MM.1S (cell line): ENCODE measurements at places on chromosomes 3 and 15.
A peak's percentile ranks its signal among the peaks of the same experiment; 100 is the strongest.

- no peak overlapping the region for H3K27ac ChIP-seq
- no peaks in the 10 kb centered on the region for H3K4me1 ChIP-seq
- H3K4me3 ChIP-seq: no peak overlapping the region
- no peaks in the 10 kb centered on the region for H3K36me3 ChIP-seq
- no peaks in the 10 kb centered on the region for H3K27me3 ChIP-seq
Observed at GRCh38 chr3:96428097-96428496, 386.3 kb upstream of the EPHA6 start.

- DNase-seq: no peak
- H3K4me3 ChIP-seq: no peak overlapping the region
- H3K4me1 ChIP-seq: no peaks in the 10 kb centered on the region
Observed at GRCh38 chr3:136409549-136409948, 159.4 kb downstream of the PCCB start.

GRCh38 chr15:31483053-31483985 lies 156.7 kb downstream of the KLF13 start:
- H3K27ac ChIP-seq: no peak overlapping the region
- no peaks in the 10 kb centered on the region for H3K27me3 ChIP-seq
- no peak for DNase-seq
- no peak overlapping the region for H3K4me3 ChIP-seq
- H3K4me1 ChIP-seq: peaks cover 4% of the 10 kb centered on the region; the same call in 1 of the 2 replicates

GRCh38 chr3:30302027-30302426 lies 304.4 kb upstream of the TGFBR2 start:
- H3K27ac ChIP-seq: no peak overlapping the region
- DNase-seq: no peak
- H3K4me3 ChIP-seq: no peak overlapping the region
- H3K4me1 ChIP-seq: no peaks in the 10 kb centered on the region
- H3K27me3 ChIP-seq: no peaks in the 10 kb centered on the region

- no peaks in the 10 kb centered on the region for H3K4me1 ChIP-seq
- no peak overlapping the region for H3K4me3 ChIP-seq
- no peak for DNase-seq
- H3K36me3 ChIP-seq: no peaks in the 10 kb centered on the region
Observed at GRCh38 chr3:148937467-148938255, 53.7 kb upstream of the GYG1 start.

DNA sequence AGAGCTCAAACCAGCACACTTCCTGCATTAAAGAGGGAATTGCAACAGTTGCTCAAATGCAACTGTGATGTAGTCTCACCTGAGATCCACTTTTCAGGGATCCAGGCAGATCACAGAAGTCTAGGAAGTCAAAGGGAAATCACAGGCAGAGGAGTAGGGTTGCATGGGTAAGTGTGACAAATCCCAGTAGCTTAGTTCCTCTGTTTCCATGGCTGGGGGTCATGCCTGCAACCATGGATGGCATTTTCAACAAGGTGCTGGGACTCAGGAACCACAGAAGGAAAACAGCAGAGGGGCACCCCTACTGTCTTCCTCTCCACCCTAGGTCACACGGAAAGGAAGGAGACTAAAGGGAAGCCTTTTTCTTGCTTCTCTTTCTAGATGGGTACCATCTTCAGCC lies 36.5 kb upstream of the ARNT2 start:
- no peak for DNase-seq
- no peaks in the 10 kb centered on the region for H3K27me3 ChIP-seq
- H3K27ac ChIP-seq: no peak overlapping the region
- H3K4me1 ChIP-seq: no peaks in the 10 kb centered on the region
- H3K36me3 ChIP-seq: no peaks in the 10 kb centered on the region
- no peak overlapping the region for H3K4me3 ChIP-seq

DNA sequence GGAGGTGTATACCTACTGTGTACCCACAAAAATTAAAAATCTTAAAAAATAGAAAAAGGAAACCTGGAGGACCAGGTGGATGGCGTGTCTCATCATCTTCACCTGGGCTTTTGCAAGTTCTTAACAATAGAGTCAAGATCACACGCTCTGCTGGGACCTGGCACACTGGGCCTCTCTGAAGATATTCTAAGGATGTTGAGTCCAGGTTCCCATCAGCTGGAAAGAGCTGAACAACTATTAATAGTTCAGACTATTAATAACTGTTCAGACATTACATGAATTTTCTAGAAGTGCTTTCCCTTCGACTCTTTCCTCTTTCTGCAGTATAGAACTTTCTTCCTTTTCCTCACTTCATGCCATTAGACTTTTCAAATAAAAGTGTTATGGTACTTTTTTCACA lies 320.2 kb upstream of the IL12A start:
- H3K4me3 ChIP-seq: no peak overlapping the region
- H3K27ac ChIP-seq: no peak overlapping the region
- no peaks in the 10 kb centered on the region for H3K36me3 ChIP-seq
- H3K27me3 ChIP-seq: no peaks in the 10 kb centered on the region

DNA sequence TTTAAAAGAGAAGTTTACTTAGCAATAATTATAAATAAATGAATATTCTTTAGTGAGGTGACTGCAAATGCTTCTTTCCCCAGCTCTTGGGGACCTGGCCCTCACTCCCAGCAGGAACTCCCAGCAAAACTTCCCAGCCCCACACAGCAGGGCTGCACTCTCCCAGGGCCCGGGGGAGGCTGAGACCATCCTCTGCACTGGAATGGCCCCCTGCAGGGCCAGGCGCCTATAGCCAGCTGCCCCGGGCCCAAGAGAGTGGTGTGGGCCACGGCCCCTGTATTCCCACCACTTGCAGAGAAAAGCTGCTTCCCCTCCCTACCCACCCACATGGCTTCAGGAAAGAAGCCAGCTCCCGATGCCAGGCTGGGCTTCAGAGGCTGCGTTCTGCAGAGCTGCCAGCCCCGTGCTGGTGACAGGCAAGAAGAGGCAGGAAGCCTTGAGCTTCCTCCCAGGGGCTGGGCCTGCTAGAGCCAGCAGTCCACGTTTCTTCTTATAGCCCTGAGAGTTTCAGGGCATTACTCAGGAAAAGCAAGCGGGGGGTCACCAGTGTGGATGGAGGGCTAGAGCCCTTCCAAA lies 20.0 kb downstream of the IDH2 start:
- no peaks in the 10 kb centered on the region for H3K27me3 ChIP-seq
- H3K27ac ChIP-seq: peak overlapping the region; percentile 48; the same call in 1 of the 2 replicates
- no peak for DNase-seq
- peaks cover 23% of the 10 kb centered on the region for H3K4me1 ChIP-seq

DNA sequence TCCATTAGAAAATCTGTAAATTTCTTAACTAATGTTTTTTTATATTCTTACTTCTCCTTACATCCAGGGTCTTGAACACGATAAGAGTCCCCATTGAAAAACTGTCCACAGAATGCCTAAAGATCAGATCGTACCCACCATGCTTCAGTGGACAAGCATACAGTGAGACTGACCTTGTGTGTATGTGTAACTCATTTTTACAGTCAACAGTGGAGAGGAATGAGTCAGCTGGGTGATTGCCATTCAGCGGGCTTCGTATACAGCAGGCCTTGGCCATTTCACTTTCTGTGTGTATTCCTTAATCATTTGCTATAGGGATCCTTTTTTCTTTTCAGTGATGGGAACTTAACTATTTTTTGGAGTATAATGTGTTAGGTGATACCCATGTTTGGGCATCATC lies 10.6 kb downstream of the PARP14 start:
- H3K4me3 ChIP-seq: no peak overlapping the region
- H3K4me1 ChIP-seq: no peaks in the 10 kb centered on the region
- H3K27ac ChIP-seq: no peak overlapping the region

GRCh38 chr3:120622870-120623726 lies 27.0 kb downstream of the NDUFB4 start:
- H3K27ac ChIP-seq: no peak overlapping the region
- no peaks in the 10 kb centered on the region for H3K4me1 ChIP-seq
- H3K4me3 ChIP-seq: no peak overlapping the region
- peak; percentile 53 for DNase-seq
- no peaks in the 10 kb centered on the region for H3K27me3 ChIP-seq

DNA sequence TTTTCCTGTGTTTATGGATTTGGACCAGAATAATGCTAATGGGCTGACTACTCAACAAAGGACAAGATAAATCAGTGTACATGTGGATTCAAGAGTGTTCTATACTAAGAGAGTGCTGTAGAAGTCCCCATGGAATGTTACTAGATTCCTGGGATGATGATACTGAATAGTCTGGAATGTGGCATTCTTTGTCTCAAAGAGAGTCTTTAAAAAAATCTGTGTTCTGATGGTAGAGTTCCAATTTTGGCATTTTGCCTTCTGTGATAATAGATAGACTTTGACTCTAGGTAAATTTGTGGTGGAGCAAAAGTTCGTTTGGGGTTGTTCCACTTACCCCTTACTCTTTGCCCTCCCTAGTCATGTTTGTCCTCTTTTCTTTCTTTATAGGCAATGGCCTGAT lies 43.7 kb downstream of the NMD3 start:
- no peak for DNase-seq
- H3K27me3 ChIP-seq: no peaks in the 10 kb centered on the region
- no peaks in the 10 kb centered on the region for H3K4me1 ChIP-seq

- H3K27me3 ChIP-seq: no peaks in the 10 kb centered on the region
- H3K4me1 ChIP-seq: no peaks in the 10 kb centered on the region
- H3K36me3 ChIP-seq: no peaks in the 10 kb centered on the region
- no peak for DNase-seq
Observed at GRCh38 chr3:159208050-159208449, 406.2 kb downstream of the MFSD1 start.

DNA sequence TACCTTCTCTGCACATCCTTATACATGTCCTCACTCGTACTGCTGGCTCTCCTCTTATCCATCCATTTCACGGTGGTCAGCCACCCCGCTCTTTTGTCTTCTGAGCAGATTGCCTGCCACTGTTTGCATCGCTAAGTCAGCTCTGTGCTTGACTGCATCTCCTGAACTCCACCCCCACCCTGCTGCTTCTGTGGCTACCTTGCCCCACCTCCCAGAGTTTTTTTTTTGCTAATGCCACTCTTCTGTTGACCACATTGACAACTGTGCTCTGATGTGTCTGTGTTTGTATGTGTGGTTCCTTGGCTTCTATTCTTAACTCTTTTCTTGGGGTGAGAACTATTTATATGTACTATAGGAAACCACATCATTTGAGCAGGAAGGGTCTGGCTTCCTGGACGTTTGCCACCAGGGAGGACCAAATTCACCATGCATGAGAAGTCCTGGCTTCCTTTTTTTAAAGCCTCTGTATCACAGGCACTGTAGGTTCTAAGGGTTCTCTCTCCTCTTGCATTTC lies 12.8 kb upstream of the MTMR10 start:
- H3K27ac ChIP-seq: peak overlapping the region; percentile 94
- no peaks in the 10 kb centered on the region for H3K36me3 ChIP-seq
- peaks cover 69% of the 10 kb centered on the region for H3K4me1 ChIP-seq
- peak overlapping the region; percentile 51 for H3K4me3 ChIP-seq
- H3K27me3 ChIP-seq: no peaks in the 10 kb centered on the region
- peak; percentile 99 for DNase-seq

DNA sequence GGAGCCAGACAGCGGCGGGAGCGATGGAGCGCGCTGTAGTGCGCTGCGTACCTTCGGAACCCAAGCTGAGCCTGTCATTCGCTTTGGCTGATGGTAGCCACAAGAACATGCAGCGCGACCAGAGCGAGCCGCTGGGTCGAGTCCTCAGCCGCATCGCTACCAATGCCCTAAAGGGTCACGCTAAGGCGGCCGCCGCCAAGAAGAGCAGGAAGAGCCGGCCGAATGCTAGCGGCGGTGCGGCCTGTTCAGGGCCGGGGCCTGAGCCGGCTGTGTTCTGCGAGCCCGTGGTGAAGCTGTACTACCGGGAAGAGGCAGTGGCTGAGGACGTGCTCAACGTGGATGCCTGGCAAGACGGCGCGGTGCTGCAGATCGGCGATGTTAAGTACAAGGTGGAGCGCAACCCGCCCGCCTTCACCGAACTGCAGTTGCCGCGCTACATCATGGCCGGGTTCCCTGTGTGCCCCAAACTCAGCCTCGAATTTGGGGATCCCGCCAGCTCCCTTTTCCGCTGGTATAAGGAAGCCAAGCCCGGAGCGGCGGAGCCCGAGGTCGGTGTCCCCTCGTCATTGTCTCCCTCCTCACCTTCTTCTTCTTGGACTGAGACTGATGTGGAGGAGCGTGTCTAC lies 498 bp downstream of the PDE12 start:
- H3K4me1 ChIP-seq: peaks cover 3% of the 10 kb centered on the region; the same call in 1 of the 2 replicates
- H3K27ac ChIP-seq: peak overlapping the region; percentile 80
- no peaks in the 10 kb centered on the region for H3K27me3 ChIP-seq
- peak overlapping the region; percentile 93 for H3K4me3 ChIP-seq
- peaks cover under 1% of the 10 kb centered on the region; the same call in 1 of the 2 replicates for H3K36me3 ChIP-seq
- peak; percentile 13 for DNase-seq

DNA sequence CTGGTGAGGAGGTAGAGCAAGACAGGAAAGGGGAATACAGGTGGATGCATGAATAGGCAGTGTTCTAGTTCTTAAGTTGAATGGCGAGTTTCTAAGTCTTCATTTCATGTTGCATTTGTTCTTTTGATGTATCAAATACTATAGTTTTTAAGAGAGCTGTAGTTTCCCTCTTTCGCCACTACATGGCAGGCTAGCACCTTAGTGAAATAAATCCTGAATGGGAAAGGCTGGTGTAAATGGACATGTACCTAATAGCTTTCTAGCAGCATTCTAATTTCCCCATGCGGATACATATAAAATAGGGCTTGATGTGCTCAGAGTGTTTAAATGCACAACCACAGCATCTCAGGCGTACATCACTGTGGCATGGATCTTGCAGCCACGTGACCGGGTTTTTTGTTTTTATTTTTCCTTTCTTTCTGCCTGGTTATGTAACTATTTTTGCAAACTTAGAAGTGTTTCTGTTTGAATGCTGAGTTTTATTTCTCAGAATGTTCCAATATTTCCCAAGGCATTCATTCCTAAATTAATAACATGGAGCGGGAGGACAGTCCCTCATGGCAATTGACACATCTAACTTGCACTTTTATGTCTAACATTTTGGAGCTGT lies 23.5 kb upstream of the CLN6 start:
- H3K27me3 ChIP-seq: no peaks in the 10 kb centered on the region
- peak overlapping the region; percentile 11; the same call in 1 of the 2 replicates for H3K4me3 ChIP-seq
- H3K4me1 ChIP-seq: peaks cover 14% of the 10 kb centered on the region
- peak; percentile 88 for DNase-seq
- no peaks in the 10 kb centered on the region for H3K36me3 ChIP-seq

DNA sequence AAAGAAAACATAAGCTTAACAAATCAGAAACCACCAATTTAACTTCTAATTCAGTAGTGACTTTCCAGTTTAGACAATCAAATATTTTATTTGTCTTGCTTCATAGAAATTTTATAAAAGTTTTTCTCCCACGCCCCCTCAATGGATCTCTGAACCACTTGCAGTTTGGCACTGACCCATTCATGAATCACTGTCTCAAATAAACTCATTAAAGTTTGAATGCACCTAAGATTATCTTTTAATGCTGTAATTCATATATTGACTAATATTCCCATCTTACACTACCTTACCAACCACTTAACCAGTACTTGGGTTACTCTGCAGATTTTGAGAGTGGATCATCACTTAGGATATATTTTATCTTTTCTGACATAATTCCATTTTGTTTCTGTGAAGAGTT lies 880.2 kb downstream of the OTOL1 start:
- H3K4me1 ChIP-seq: no peaks in the 10 kb centered on the region
- H3K27ac ChIP-seq: no peak overlapping the region
- no peak for DNase-seq
